ENCODE measurements at places on chromosomes 6 and 20. TPM values are rescaled to one million over a fixed set of nuclear protein-coding genes. Genes with fewer than 3 reads are reported as not detected.

DNA sequence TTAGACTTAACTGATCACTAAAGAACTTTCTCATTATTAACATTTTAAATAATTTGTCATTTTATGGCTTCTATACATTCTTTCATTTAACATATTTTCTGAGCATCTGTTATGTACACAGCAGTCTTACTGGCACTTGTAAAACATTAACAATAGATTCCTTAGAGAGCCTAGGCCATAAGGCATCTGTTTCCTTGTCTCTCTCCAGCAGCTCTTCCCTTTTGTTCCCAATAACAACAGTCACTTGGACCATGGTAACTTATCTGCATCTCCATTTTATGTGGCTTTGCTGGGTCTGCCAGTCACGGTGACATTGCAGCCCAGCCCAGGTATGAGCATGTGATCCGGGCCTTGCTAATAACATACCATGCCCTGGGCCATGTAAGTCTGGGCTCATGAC lies 11.7 kb upstream of the TASP1 start:
- H3K4me3 ChIP-seq: no peak overlapping the region
- H3K27ac ChIP-seq: no peak overlapping the region
- no peak for DNase-seq

CNPY3 gene
- 28.3 TPM for polyA plus RNA-seq

GRCh38 chr6:142940487-142940886 lies 4.5 kb downstream of the HIVEP2 start:
- H3K4me3 ChIP-seq: no peak overlapping the region
- no peak overlapping the region for H3K27ac ChIP-seq
- no peak for DNase-seq
- H3K27me3 ChIP-seq: no peaks in the 10 kb centered on the region
- no peaks in the 10 kb centered on the region for H3K36me3 ChIP-seq
- peaks cover 6% of the 10 kb centered on the region for H3K4me1 ChIP-seq

- H3K27me3 ChIP-seq: no peaks in the 10 kb centered on the region
- H3K36me3 ChIP-seq: no peaks in the 10 kb centered on the region
- H3K27ac ChIP-seq: no peak overlapping the region
- H3K4me1 ChIP-seq: no peaks in the 10 kb centered on the region
- no peak for DNase-seq
- H3K4me3 ChIP-seq: no peak overlapping the region
These were observed 25.1 kb upstream of the CDH22 start for GRCh38 chr20:46333161-46333991.

- H3K27ac ChIP-seq: no peak overlapping the region
- H3K36me3 ChIP-seq: no peaks in the 10 kb centered on the region
- H3K27me3 ChIP-seq: no peaks in the 10 kb centered on the region
- no peaks in the 10 kb centered on the region for H3K4me1 ChIP-seq
These were observed 12.2 kb downstream of the HNF4A start for GRCh38 chr20:44367746-44368145.

DNA sequence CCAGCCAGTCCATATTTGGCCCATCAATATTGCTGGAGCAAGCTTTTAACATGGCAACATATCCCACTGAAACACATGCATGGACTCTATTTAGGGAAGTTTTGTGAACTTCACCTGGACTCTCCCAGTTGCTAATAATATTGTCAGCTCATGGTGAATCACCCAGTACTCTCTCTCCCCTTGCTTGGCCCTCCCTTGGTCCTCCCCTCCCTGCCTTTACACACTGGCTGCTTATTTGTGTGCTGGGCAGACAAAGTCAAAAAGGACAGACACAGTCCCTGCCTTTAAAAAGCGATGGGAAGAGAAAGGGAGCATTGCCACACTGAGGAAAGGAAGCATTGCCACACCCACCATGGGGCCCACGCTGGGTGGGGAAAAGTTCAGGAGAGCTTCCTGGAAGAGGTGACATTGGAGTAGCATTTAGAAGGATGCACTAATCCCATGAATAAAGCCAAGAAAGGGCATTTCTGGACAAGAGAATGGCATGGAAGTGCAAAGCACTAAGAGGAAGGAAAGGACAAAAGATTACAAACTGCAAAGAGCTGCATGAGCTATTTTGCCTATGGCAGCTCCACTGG lies 143.4 kb upstream of the EXOC2 start:
- H3K27me3 ChIP-seq: no peaks in the 10 kb centered on the region
- H3K4me1 ChIP-seq: no peaks in the 10 kb centered on the region
- H3K27ac ChIP-seq: no peak overlapping the region
- no peaks in the 10 kb centered on the region for H3K36me3 ChIP-seq

GRCh38 chr6:11854408-11855165 lies 76.0 kb upstream of the ADTRP start:
- H3K4me3 ChIP-seq: no peak overlapping the region
- H3K36me3 ChIP-seq: no peaks in the 10 kb centered on the region
- no peak for DNase-seq

DNA sequence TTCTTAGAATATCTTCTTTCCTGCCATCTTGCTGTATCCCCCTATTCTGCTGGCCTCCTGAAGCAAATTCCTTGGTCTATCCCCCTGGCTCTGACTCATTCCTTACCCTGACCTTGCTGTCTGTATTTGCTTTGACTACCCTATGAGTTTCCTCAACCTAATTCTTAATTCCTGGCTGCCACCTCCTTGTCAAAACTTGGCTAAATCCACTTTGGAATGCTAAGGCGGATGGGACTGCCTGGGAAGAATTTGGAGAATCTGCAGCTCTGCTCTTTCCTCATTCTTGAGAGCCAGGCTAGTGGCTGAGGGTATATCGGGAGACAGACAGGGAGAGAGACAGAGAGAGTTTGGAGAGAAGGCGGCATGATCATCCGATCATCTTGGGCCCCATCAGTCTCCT lies 24.4 kb downstream of the CAP2 start:
- H3K27me3 ChIP-seq: no peaks in the 10 kb centered on the region
- H3K4me1 ChIP-seq: peaks cover 8% of the 10 kb centered on the region
- H3K36me3 ChIP-seq: no peaks in the 10 kb centered on the region

RCAN2 gene
- polyA plus RNA-seq: 137 TPM

GRCh38 chr6:148285205-148285604 lies 57.4 kb upstream of the SASH1 start:
- no peak overlapping the region for H3K4me3 ChIP-seq
- DNase-seq: no peak
- no peaks in the 10 kb centered on the region for H3K36me3 ChIP-seq
- no peaks in the 10 kb centered on the region for H3K27me3 ChIP-seq
